H54 (cell line): ENCODE measurements at places on chromosomes 2 and 18.

DNA sequence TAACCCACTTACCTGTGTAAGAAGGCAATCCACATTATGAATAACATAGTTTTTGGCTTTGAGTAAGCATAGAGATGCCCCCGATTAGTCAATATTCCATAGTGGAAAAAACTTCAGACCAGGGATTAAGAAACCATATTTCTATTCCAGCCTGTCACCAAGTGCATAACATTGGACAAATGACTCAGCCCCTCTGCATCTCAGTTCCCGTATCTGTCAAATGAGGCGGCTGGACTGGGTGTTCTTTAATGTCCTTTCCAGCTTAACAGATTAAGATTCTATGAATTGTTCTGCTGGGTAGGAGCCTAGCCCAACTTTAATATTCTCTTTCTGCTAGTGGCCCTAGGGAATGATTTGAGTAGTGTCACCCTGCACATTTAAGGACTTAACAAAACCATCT, 11.8 kb upstream of the FTCDNL1 start:
- DNase-seq: no peak

DNA sequence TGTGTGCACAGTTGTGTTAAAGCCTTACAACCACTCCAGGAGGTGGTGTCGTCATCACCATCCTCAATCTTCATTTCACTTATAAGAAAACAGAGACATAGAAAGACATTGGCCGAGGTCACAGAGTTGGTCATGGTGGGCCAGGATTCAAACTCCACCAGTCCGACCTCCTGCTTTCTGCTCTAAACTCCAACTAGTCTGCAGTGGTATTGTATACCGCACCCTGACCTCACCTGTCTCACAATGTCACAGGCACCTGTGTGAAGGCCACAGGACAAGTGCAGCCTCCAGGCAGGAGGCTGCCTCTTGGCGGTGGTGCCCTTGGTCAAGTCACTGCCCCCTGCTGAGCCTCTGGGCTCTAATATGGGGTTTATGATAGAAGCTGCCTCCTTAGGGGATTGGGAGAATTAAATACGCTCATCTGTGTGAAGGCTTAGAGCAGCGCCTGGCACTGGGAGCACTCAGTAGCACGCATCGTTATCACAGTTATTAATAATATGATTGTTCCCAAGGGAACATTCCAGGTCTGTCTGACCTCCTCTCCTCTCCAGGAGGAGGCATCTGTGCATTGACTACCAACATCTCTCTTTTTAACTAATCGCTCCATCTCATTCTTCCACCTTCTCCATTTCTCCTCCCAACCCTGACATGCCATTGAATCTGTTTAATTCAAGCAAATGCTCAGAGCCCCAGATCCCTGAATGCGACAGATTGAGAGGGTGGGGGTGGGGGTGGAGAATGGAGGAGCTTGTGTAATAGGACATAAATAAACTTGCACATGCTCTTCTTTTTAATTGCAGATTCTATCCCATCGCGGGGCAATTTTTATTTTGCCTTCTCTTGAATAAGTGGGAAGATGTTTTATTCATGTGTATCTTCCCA, 112.7 kb downstream of the MCFD2 start:
- DNase-seq: no peak

DNA sequence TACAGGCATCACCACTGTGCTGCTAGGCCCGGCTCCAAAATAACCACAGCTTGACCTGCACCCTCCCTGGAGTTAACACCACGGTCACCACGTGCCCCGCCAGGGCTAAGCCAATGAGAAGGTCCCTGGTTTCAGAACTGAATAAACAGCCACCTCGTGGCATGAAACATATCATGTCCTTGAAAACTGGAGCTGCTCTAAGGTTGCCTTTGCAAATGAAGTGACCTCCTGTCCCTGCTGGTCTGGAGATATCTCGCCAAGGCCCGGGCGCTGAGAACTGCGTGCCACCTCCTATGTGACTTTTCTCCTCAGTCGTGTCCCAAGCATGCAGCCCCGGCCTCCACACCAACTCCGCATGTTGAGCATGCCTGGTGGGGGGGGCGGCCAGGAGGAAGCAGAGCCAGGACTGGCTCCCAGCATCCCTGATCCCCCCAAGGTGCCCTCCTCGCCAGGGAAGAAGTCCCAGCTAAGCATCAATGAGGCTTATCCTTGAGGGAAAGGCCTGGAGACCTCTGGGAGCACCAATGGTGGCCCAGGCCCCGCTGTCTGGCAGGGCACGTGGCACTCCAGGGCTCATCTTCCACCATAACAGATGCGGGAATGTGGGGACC, 16.3 kb upstream of the KCNG2 start:
- DNase-seq: no peak

DNA sequence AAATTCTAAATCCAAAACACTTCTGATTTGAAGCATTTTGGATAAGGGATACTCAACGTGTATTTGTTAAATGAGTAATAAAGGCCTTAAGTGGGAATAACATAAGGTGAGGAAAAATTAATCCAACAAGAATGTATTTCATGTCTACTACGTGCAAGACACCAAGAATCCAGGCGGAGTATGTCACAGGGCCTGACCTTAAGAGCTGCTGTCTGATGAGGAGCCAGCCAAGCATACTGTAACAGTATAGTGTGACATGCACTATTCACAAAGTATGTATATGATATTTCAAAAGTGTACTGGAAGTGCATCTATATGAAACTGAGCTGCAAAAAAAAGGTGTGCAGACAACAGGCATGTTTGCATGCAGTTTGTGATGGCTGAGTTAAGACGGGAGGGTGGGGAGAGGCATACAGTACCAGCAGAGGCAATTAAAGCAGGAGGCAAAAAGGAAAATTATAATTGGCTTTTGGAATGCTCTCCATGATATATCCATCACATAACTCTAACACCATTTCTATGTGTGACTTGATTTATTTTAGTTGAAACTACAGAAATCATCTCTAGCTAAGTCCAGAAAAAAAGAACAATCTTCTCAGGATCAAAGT, 18.2 kb downstream of the IWS1 start:
- DNase-seq: no peak

DNA sequence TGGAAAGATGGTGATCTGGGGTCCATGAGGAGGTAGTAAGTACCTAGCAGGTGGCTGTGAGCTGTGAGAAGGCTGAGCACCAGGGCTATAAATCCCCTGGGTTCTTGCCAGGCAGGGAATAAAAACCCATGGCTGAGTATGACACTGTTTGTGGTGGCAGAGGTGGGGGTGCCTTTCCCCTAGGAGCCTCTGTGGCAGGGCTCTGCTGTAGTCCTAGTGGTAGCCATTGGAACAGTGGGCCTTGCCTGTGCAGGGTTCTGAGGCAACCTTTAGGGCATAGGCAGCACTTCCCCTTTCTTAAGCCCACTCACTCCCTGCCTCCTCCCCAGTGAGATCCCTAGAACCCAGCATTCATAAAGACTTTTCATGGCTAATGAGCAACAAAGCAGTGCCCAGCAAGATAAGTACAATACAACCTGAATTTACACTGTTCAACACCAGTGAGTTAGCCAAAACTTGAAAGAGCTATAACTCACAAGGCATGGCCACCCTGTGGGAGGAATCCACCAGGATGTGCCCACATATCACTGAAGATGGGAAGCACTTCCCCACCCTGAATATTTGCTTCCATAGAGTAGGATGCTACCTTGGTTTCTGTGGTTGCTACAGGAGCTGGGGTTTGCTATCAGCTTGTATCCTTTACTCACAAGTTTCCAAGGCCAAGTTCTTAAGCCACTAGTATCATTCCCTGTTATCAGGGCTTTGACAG, 100.9 kb upstream of the NEUROD1 start:
- DNase-seq: no peak

DNA sequence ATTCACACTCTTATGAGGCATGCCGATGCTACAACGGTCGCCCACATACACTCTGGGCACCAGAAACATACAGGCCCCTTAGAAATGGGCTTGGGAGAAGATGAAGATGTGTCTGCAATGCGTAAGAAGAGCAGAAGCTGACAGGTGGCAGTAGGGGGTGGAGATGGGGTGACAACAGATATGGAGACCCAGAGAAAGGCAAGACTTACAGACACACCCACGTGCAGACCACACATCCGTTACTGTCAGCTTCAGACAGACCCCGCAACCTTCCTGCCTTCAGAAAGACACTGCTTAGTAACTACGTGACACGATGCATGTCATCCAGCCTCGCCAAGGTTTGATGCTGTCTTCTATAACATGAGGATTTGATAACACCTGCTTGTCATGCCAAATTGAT, 89.5 kb downstream of the ZFP36L2 start:
- no peak for DNase-seq

DNA sequence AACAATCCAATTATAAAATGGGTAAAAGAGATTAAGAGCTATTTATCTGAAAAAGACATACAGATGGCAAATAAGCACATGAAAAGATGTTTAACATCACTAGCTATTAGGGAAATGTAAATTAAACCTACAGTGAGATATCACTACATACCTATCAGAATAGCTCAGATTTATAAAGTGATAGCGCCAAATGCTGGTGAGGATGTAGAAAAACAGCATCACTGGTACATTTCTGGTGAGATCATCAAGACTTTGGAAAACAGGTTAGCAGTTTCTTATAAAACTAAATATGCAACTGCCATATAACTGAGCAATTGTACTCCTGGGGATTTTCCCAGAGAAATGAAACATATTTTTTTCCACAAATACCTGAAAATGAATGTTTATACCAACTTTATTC, 100.4 kb downstream of the ACOXL start:
- no peak for DNase-seq

DNA sequence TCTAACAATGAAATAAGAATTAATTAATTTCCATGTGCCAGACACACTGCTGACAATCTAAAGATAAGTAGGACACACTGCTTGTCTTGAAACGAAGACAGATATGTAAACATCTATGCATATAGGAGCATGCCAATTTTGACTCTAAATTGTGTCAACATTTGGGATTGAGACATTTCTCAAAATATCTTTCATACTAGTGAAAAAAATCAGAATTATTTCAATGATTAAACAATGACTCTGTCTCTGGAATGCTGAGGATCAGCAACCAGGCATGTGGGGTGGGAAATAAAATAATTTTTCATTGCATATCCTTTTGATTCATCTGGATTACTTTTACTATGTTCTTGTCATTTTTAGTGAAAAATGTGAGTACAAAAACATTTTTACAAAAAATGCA, 262.6 kb upstream of the SYT4 start:
- no peak for DNase-seq

DNA sequence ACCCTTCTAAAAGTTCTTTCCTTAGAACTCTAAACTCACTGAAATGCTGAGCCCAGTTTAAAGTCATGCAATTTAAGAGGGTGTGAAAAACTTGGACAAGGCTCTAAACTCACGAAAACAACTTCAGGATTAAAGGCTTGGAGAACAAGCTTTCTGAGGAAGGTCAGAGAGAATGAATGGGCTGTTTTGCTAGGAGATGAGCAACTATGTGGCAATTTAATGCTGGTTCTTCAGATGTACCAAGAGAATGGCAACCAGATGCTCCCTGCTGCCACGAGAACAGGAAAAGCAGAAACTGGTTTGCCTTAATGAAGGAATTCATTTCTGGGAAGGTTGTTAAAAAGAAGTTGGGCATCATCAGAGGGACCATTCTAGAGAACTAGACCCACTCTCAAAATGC, 77.8 kb upstream of the PMAIP1 start:
- no peak for DNase-seq

- no peak for DNase-seq
These were observed 5.7 kb upstream of the PIK3C3 start for GRCh38 chr18:41949206-41949920.

GRCh38 chr2:191907545-191907944, 60.7 kb upstream of the CAVIN2 start:
- no peak for DNase-seq

DNA sequence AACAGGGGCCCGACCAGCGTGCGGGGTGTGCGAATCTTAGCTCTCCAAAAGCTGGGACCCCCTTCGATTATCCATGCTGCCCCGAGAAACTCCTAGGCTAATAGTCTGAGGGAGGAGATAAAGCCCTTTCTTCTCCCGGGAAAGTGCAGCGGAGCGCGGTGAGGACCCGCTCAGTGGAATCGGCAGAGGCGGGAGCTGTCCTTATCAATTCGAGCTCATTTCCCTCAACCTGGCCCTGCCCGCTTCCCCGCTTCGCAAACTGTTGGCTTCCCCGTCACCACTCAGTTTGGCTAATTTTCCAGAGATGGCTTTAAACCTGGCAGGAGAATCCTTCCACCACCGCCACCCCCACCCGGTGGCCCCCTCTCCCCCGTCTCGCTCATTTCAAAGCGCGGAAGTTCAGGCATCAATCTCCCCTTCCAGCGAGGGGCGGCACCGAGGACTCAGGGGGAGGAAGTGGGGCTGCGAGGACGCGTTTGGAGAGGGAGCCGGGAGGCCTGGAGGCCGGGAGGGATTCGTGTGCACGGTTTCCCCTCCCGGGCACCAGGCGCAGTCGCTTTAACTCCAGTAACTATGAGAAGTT, 1.6 kb downstream of the KLHL14 start:
- no peak for DNase-seq

DNA sequence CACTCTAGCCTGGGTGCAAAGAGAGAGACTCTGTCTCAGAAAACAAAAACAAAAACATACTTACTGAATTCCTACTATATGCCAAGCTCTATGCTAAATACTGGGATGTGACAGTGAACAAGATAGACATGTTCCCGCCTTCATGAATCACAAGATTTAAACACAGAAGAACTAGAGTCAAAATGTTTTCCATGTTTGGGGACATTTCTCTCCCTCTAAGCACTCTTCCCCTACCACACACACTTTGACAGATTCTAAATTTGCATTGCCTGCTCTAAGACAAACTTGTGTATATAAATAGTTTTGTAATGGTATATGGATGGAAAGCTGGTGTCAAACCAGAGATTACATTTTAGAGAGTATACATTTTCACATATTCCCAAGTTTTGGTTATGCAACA, 11.1 kb downstream of the CYBRD1 start:
- no peak for DNase-seq

GRCh38 chr2:10493634-10494281, 45.6 kb upstream of the ODC1 start:
- peak; percentile 93 for DNase-seq

DNA sequence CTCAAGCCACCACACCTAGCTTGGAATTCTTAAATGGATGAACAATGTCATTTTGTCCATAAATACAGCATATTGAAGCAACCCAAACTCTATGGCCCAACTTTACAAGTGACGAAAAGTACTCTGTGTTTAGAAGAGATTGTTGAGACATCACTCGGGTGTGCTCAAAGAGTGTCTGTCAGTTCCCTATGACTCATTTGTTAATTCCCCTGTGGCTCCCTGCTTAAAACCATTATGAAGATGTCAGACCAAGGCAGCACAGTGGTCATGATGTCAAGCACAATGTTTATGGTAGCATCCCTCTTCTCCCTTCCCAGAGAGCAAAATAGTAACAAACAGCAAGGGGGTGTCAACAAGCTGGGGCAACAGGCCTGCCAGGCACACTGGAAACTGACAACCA, 3.0 kb downstream of the LYG1 start:
- DNase-seq: no peak

GRCh38 chr2:48330430-48330829, 199.5 kb upstream of the STON1 start:
- DNase-seq: no peak

DNA sequence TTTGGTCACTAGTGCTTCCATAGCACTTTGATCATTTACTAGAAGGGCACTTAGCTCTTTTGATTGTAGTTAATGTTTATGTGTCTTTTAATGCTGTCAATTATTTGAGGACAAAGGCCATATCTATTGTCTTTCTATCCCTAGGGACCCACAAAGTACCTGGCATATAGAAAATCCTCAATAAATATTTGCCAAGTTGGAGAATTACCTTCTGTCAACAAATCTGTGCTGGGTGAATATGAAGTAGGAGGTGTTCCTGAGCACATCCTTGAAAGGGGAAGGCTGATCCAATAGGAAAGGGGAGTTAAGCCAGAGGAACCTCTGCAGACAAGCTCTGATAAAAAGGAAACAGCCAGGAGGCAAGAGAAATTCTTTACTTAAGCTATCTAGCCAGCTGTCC, 8.2 kb downstream of the DPP4 start:
- DNase-seq: no peak

- DNase-seq: peak; percentile 97
These were observed 17.9 kb downstream of the CAPN10 start for GRCh38 chr2:240604291-240604938.
